ENCODE measurements at places on chromosomes 5 and 9.

DNA sequence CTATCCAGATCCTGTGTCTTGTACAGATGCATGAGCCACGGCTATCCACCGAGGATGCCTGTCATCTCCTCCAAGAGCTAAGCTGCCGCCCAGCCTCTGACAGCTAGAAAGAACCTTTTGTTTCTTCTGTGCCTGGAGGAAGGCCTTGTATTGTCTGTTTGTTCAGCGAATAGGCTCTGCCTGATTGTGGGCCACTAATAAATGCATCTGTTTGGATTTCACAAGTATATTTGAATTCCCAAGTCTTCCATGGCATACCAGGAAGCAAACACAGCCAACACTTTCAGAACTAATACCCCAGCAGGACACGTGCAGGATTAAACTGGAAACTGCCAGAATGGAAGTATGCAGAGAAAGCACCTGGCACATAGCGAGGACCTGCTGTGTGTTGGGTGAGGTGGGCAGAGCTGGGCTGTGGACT is 92.7 kb upstream of the NEURL1B start:
- DNase-seq, result no peak

GRCh38 chr9:137691646-137692351 is 73.0 kb downstream of the EHMT1 start:
- DNase-seq, result no peak

- DNase-seq, result no peak
These were observed 36.9 kb upstream of the ADAMTS16 start for GRCh38 chr5:5103245-5103644.

- no peak for DNase-seq
These were observed 35.6 kb upstream of the LMNB1 start for GRCh38 chr5:126741361-126741760.

DNA sequence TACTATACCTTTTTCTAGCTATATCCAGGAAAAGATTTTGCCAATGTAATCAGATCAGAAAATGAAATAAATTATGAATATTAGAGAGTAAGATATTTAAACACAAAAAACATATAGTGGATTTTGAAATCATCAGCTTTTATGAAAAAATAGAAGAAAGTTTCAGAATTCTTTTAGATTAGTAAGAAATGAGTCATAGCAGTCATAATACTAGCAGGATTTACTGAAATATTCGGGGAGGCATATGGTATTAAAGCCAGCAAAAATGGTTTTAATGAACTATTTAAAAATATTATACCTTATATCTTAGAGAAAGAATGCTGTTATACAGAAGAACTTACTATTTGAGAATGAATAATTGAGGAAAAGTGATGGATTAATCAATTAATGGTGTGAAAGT is 303.6 kb upstream of the NUDT12 start:
- no peak for DNase-seq

DNA sequence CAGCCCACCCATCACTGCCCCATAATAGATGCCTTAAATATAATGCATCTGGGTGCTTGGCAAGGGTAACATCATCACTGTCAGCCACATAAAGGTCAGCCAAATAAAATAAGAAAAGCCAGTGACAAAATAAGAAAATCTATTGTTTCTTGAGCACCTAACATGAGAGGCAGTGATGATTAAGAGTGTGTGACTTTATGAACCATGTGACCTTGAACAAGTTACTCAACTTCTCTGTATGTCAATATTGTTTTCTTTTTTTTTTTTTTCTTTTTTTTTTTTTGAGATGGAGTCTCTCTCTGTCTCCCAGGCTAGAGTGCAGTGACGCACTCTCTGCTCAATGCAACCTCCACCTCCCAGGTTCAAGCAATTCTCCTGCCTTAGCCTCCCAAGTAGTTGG is 98.7 kb downstream of the CDK5RAP2 start:
- no peak for DNase-seq

DNA sequence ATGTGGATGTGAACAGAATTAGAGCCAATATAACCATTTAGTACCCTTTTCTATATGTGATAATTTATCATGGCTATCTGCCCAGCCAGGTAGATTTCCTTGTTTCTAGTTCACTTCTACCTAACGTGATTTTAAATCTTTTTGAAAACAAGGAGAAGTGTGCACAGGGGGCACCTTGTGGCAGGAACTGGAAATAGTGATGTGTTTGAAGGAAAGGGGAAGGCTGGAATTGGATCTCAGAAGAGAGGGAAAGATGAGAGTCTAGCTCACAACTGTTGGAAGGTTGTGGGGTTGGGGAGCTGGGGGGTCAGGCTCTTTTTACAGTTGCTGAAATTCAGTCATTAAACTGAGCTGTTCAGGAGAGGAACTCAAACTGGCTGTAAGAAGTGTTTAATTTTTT is 219.5 kb downstream of the KCTD16 start:
- no peak for DNase-seq
